ENCODE measurements at places on chromosomes 16 and 17. TPM values are rescaled to one million over a fixed set of nuclear protein-coding genes. Genes with fewer than 3 reads are reported as not detected.
A peak's percentile ranks its signal among the peaks of the same experiment; 100 is the strongest.

The ADAM11 gene
- 3.7 TPM for total RNA-seq

The TMC5 gene
- not detected for total RNA-seq

DNA sequence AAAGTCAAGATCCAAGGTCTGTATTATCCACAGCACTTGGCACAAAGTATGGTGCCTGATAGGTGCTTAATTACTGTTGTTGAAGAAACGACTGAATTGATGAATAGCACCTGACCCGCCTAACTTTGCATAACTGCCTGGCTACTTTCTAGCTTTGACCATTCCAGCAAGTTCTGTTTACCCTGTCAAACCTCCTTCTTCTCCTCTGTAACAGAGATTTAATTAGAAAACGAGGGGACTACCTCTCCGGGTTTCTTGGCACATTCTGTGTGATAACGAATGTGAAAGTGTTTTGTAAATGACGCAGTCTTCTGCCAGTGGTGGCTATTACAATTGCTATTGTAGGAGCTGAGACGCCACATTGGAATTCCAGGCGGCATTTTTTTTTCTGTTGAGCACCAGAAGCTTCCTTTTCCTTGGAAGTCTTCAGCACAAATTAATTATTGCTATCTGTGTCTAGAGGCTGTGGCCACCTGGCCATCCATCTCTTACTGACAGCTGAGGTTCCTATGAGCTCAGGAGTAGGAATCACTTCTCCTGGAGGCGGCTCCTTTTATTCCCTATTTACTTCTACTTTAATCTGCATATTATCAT is 522.9 kb downstream of the HS3ST4 start:
- no peak for DNase-seq
- no peak overlapping the region for H3K27ac ChIP-seq
- H3K36me3 ChIP-seq = no peaks in the 10 kb centered on the region
- H3K4me1 ChIP-seq = no peaks in the 10 kb centered on the region

DNA sequence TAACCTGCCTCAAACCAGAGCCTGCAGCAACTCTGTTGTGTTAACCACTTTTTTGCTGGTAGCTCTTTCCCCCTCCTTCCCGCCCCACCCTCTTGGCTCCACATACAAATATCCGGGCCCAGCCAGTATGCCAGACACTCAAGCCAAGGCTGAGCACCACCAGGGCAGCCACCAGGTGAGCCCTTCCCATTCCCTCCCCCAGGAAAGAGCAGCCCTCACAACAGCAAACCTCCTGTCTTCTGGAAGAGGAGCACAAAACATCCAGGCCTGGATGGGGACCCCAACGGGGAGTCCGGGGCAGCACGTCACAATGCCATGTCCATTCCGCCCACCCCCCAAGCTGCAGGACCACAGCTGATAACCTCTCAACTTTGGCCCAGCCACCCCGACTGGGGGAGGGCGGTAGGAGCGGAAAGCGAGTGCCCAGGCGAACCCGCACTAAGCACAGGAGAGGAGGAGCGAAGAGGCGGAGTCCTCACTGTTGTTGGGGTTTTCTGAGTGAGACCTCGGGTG is 757 bp downstream of the ORMDL3 start:
- H3K4me1 ChIP-seq = peaks cover 47% of the 10 kb centered on the region
- H3K4me3 ChIP-seq = peak overlapping the region; percentile 89
- no peak for DNase-seq
- H3K27me3 ChIP-seq = no peaks in the 10 kb centered on the region
- H3K27ac ChIP-seq = peak overlapping the region; percentile 92

- no peaks in the 10 kb centered on the region for H3K36me3 ChIP-seq
- H3K27ac ChIP-seq = no peak overlapping the region
- DNase-seq = no peak
- no peaks in the 10 kb centered on the region for H3K27me3 ChIP-seq
These were observed 10.5 kb downstream of the GAA start for GRCh38 chr17:80111702-80112470.

The KRT12 gene
- not detected for total RNA-seq

- DNase-seq = no peak
- H3K4me3 ChIP-seq = no peak overlapping the region
- no peaks in the 10 kb centered on the region for H3K36me3 ChIP-seq
- no peaks in the 10 kb centered on the region for H3K27me3 ChIP-seq
These were observed 118.2 kb upstream of the CHMP6 start for GRCh38 chr17:80873307-80873951.

The CLEC3A gene
- total RNA-seq = not detected

The SPATA22 gene
- total RNA-seq = not detected

The ADCY9 gene
- total RNA-seq = 16.9 TPM

DNA sequence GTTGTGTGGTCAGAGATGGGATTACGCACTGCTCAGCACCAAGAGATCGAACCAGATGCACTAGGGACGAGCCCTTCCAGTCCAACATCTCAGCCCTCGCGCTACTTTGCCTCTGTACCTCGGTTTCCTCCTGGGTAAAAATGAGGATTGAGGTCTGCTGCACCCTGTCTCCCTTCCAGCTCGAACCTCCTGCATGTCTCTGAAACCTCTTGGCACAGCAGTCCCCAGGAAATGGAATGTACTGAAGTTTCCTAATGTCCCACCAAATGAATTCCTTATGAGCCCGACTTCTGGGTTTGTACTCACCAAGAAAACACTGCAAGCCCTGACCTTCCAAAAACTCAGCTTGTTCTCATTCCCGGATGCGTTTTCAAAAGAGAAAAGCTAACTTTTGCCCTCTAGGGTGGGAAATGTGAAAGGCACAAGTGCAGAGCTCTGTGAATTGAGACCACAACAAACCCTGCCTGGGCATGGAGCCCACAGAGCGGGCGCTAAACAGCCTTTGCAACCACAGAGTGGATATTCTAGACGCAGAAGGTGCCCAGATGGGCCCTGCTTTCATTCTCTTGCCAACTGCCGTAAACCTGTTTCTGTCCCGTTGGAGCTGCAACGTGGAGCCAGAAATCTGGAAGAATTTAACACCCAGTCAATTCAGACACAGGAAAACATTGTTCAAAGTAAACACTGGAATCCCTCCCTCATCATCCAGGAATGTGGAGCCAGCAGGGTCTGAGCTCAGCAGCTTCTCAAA is 10.3 kb downstream of the CDRT4 start:
- no peaks in the 10 kb centered on the region for H3K36me3 ChIP-seq
- peak overlapping the region; percentile 83 for H3K27ac ChIP-seq

- DNase-seq = no peak
- H3K27me3 ChIP-seq = no peaks in the 10 kb centered on the region
- H3K36me3 ChIP-seq = no peaks in the 10 kb centered on the region
- H3K4me3 ChIP-seq = no peak overlapping the region
- peaks cover 13% of the 10 kb centered on the region for H3K4me1 ChIP-seq
These were observed 16.4 kb downstream of the PLCD3 start for GRCh38 chr17:45115871-45116270.

GRCh38 chr17:45060382-45060796 is 728 bp upstream of the NMT1 start:
- DNase-seq = no peak
- peak overlapping the region; percentile 80 for H3K4me3 ChIP-seq
- no peaks in the 10 kb centered on the region for H3K36me3 ChIP-seq
- peaks cover 54% of the 10 kb centered on the region for H3K4me1 ChIP-seq

GRCh38 chr17:48262982-48263730 is 155.6 kb downstream of the SNX11 start:
- DNase-seq = no peak
- H3K27ac ChIP-seq = no peak overlapping the region
- H3K27me3 ChIP-seq = no peaks in the 10 kb centered on the region
- H3K4me3 ChIP-seq = no peak overlapping the region
- H3K4me1 ChIP-seq = no peaks in the 10 kb centered on the region

GRCh38 chr17:31538080-31538762 is 146.7 kb downstream of the RAB11FIP4 start:
- no peak for DNase-seq
- no peak overlapping the region for H3K27ac ChIP-seq
- H3K36me3 ChIP-seq = no peaks in the 10 kb centered on the region
- H3K4me3 ChIP-seq = no peak overlapping the region

- no peaks in the 10 kb centered on the region for H3K27me3 ChIP-seq
- no peak overlapping the region for H3K4me3 ChIP-seq
- peaks cover 16% of the 10 kb centered on the region for H3K4me1 ChIP-seq
- no peaks in the 10 kb centered on the region for H3K36me3 ChIP-seq
- no peak overlapping the region for H3K27ac ChIP-seq
These were observed 174.8 kb downstream of the XYLT1 start for GRCh38 chr16:17295948-17296347.

DNA sequence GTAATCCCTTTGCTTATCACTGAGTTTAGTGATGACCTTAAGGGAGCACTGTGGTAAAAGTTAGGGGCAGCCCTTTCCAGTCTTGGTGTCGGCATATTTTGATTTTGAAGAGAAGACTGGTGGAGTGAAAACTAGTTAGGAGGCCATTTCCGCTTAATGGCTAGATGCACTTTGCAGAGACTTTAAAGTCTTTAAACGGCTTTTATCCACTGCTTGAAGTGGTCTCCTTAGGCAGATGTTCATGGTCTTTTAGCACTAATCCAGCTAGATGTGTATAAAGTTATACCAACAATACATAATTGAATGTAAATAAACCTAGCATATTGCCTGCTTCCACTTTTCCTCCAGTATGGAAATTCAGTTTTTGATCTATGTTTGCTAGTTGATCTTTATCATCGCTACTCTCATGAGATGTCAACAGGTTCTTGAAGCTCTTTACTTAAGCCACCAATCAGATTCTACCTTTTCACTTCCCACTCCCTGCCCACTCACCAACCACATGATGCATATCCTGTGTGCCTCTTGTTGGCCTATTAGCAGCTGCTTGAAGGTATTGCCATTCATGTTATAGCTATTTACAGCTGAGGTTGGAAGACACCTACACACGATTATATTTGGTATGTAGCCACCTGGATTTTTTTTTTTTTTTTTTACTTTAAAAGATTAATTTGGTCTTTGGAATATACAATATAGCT is 132.0 kb downstream of the NLK start:
- peaks cover 2% of the 10 kb centered on the region for H3K36me3 ChIP-seq
- H3K4me1 ChIP-seq = no peaks in the 10 kb centered on the region
- H3K27me3 ChIP-seq = no peaks in the 10 kb centered on the region
- DNase-seq = no peak

- H3K4me3 ChIP-seq = no peak overlapping the region
- no peaks in the 10 kb centered on the region for H3K4me1 ChIP-seq
- no peaks in the 10 kb centered on the region for H3K36me3 ChIP-seq
- H3K27me3 ChIP-seq = no peaks in the 10 kb centered on the region
- H3K27ac ChIP-seq = no peak overlapping the region
These were observed 20.7 kb upstream of the CCL5 start for GRCh38 chr17:35900708-35901480.

The ZP2 gene
- not detected for total RNA-seq

DNA sequence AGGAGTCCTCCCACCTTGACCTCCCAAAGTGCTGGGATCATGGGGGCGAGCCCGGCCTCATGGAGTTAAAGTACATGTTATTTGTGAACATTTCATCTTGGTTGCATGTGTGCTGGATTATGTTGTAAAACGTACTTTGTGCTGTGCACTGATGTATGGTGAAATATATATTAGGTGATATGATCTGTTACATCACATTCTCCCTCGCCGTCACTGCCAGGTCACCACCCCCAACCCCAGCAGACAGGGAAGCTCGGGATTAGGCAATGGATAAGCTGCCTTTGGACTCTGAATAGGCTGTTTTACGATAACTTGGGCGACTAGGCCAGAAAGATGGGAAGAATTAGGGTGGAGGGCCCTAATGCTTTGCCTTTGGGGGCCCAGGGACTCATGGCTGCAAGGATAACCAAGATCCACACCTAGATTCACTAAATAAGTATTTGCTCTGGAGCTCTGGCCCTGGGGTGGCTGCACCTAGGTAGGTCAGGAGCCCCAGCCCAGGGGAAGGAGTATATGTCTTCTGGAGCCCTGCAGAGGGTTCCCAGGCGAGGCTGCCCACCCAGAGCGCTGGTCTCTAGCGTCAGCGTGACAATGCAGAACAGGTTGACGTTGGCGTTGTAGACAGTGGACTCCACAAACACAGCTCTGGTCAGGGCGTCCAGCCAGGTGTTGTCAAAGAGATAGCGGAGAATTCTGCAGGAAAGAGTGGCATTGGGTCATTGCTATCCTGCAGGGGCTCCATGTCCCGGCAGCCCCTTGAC is 27.1 kb upstream of the GCSH start:
- no peak overlapping the region for H3K27ac ChIP-seq
- H3K27me3 ChIP-seq = no peaks in the 10 kb centered on the region
- no peak for DNase-seq
- H3K36me3 ChIP-seq = no peaks in the 10 kb centered on the region

- H3K27ac ChIP-seq = no peak overlapping the region
- no peaks in the 10 kb centered on the region for H3K27me3 ChIP-seq
- H3K4me1 ChIP-seq = no peaks in the 10 kb centered on the region
These were observed 26.8 kb downstream of the GP2 start for GRCh38 chr16:20300312-20301097.

DNA sequence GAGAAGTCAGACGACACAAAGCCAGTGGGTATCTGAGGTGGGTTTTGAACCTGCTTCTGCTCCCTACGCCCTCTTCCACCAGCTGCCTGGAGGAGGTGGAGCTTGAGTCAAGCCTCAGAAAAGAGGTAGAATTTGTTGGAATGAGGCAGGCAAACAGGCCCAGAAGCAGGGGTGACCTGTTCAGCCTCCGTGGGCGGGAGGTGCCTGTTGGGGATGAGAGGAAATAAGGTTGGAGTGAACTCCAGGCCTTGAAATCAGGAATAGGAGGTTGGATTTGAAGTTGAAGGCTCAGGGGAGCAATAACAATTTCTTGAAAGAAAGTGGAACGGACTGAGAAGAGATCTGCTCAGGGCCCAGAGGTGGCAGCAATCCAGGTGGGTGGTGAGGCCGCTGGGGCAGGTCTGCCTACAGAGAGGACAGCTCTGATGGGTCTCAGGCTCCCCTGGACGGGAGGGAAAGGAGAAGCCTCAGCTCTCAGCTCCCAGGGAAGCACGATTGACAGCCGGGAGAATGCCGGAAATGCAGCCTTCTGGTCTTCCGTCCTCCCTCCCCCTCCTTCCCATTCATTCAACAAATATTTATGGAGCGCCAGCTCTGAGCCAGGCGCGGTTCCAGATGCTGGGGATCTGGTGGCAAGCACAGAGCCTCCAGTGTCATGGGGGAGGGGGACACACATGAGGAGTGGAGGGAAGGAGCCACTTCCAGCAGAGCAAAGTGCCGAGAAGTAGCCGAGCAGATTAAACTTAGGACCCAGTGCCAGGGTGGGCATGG is 61.9 kb upstream of the CIBAR2 start:
- no peak overlapping the region for H3K27ac ChIP-seq
- no peaks in the 10 kb centered on the region for H3K27me3 ChIP-seq
- H3K4me3 ChIP-seq = no peak overlapping the region
- DNase-seq = no peak

The HCRT gene
- total RNA-seq = not detected

DNA sequence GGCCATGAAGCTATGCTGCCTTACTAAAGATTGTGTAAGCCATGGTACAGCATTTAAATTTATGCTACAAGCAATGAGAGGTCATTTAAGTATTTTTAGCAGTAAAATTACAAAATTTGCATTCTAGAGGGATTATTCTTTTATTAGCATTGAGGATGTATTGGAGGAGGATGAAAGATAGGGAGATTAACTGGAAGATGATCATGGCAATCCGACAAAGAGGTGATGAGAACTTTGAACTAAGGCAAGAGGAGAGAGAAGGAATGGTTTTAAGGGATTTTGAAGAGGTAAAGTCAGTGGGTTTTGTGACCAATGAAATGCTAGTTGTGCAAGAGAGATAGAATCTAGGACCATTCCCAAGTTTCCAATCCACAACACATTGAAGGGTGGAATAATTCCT is 129.9 kb downstream of the SNX11 start:
- DNase-seq = no peak
- H3K27ac ChIP-seq = no peak overlapping the region
